ENCODE measurements at places on chromosomes 7 and 10.
A peak's percentile ranks its signal among the peaks of the same experiment; 100 is the strongest.

DNA sequence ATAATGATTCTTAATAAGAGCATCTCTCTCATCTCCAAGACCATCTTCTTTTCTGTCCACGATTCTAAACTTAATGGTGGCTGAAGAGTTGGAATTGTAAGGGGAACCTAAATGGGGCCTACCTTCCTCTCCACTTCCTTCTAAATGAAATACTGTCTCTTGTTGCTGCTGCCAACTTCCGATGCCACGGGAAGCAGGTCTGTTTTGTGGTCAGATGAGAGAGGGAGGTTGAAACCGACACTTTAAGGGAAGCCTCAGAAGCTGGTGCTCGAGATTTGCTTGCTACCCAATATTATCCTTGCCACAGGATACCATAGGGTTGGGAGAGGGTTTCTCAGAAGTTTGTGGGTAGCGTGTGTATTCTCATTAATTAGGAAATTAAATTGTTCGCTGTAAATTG, 464.1 kb downstream of the SUGCT start:
- DNase-seq = no peak

DNA sequence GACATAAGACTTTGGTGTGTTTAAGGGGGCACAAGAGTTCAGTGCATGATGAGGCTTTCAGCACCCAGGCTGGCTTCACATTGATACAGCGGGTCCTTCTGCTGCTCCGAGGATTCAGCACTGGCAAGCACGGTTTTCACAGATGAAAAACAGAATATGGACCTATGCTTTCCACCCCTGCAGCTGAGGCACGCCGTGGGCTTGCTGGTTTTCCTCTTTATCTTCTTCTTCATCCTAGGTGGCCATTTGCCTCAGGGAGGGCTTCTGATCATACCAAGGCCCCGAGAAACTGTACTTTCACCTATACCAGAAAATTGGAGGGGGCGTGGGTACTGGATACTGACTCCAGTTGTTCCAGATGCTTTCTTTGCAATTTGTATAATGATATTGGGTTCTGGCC, 277.1 kb upstream of the ZNF32 start:
- no peak for DNase-seq

DNA sequence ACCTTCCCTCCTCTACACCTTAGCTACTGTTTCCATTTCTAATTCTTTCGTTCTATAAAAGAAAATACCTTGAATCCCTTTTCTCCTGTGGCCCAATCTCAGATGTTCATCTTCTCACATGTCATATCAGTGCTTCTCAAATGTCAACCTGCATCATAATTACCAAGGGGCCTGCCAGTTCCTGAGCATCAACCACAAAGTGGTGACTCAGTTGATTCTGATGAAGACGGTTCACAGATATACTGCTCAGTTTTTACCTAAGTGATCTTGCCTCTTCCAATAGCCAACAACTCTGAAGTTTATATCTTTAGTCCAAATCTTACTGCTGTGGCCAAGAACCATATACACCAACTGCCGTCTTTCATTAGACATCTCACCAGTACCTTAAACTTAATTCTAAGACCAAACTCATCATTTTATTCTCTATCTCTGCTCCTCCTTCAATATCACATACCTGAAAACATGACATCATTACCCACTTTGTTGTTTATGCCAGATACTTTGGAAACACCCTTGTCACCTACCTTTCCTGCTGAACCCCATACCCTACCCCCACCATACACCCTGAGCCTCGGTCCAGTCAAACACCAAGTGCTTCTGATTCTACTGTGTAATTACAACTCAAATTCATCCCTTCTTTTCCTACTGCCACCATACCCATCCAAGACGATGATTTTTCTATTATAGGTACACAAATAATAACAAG, 115.5 kb downstream of the LMBR1 start:
- no peak for DNase-seq

DNA sequence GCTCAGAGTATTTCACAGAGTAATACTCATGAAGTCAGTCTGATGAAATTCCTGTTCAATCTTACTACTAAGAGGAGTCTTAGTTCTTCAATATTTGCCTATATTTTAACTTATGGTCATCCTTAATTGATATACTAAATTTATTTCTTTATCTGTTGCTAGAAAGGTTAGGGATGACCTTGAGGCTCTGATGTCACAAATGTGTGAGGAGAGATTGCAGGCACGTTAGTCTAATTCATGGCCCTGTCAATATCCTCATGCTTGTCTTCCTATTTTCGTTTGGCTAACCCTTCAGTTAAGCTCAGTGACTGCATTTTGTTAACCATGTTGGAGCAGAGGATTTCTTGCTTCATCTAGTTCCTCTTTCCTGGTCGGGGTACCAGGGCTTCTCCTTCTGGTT, 704.7 kb upstream of the COBL start:
- DNase-seq = no peak

DNA sequence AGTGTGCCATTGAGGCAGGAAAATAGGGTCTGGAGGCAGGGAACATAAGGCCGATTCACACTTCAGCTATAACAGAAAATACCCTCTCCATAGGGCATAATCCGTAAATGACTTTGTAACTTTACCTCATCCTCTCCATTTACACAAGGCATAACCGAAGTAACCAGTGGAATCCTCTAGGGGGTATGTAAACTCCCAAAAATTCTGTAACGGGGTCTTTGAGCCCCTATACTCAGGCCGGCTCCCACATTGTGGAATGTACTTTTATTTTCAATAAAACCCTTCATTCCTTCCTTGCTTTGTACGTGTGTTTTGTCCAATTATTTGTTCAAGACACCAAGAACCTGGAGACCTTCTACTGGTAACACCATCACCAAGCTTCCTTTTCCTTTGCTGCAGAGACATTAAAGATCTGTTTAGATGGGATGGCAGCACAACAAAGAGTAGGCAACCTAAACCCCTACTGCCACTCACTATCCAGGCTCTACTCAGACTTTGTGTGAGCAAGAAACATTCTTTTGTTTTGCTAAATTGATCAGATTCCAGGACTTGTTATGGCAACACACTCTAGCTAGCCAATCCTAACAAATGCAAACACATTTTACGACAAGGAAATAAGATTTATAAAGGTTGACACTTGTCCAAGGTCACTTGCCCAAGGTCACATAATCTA, 99.3 kb downstream of the DGKI start:
- DNase-seq = no peak

DNA sequence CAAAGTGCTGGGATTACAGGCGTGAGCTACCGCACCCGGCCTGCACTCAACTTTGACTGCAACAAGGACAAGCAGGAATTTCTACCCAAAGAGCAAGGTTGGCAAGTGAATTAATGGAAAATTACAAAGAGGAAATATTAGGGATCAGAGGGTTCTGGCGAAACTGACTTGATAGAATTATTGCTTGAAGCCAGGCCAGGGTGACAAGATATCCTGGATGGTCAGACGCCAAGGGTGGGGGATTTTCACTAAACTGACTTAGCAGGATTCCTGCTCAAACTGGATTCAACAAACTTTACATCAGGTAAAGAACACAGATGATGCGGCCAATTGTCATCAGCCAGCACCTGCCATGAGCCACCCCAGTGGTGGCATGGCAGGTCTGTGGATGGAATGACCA, 603.6 kb upstream of the MGMT start:
- no peak for DNase-seq

DNA sequence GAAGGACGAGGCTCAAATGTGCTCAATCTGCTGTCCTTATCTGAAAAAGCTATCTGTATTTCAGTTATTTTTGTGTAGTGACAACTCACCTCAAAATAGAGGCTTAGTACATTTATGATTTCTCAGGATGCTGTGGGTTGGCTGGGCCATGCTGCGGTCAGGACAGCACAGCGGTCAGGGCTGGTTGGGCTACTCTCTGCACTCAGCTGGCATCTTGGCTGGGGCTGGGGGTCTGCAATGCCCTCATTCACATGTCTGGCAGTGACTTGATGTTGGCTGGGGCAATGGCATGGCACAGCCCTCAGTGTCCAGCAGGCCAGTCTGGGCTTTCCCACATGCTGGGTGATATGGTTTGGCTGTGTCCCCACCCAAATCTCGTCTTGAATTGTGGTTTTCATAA, 15.6 kb upstream of the INMT start:
- no peak for DNase-seq

GRCh38 chr10:80414142-80414895, 6.0 kb downstream of the PRXL2A start:
- no peak for DNase-seq

- no peak for DNase-seq
Observed at GRCh38 chr10:52984169-52984568, 211.6 kb upstream of the MBL2 start.

DNA sequence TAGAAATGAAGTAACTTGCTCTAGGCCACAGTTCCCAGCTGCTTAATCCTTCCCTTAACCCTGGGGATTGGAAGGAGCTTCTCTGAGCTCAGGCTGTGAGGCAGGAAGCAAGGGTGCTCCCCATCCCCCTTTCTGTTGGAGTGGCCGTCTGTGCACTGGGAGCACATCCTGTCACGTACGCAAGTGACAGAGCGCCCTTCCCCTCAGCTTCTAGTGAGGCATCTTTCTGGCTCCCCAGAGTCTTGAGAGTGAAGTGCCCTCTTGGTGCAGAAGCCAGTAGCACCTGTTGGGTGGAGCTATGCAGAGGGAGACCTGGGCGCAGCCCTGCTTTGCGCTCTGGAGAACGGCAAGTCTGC, 47.8 kb downstream of the SHH start:
- no peak for DNase-seq

DNA sequence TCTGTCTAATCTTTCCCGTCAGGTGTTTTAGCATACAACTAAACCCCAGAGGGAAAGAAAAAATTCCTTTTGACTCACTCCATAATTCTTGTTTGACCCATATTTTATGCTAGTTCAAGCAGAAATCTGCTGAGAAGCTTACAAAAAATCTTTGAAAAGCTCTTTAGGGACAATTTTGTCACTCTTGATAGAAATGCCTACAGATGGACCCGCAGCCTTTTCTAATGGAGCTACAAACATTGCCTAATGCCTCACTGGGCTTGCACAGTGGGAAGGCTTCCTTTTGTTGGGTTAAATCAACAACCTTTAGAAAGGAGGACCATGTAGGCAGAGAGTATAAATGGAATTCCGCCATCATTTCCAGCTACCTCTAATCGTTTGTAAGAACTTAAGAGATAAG, 344.5 kb downstream of the PCLO start:
- DNase-seq = no peak

- no peak for DNase-seq
Observed at GRCh38 chr10:78808286-78808685, 260.5 kb upstream of the ZMIZ1 start.

DNA sequence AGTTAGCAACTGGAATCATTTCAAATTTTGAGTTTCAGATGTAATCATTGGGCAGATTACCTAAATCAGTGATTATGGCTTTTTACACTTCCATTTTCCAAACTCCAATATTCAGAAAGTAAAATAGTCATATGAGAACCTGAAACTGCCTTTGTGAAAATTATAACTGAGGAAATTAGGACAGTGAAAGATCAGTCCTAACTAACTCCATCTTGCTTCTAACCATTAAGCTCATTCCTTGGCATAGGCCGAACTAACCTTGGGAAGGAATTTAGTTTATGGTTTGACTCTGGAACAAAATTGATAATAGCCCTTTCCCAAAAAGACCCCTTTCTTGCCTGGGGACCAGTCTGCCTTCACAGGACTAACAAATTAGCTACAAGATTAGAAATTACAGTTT, 2.2 kb downstream of the CRPPA start:
- DNase-seq = no peak

DNA sequence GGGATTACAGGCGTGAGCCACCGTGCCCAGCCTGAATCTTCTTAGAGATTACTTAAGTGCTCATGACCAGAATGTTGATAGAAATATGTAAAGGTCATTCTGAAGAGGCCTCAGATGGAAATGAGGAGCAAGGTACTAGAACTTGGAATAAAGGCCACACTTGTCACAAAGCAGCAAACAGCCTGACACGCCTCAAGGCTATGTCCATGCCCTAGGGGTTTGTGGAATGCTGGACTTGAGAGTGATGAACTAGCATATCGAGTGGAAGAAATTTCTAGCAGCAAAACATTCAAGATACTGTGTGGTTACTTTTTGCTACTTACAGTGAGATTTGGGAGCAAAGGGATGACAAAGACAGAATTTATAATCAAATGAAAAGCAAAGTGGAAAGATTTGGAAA, 39.0 kb downstream of the ZNF438 start:
- no peak for DNase-seq

- peak; percentile 48 for DNase-seq
Observed at GRCh38 chr10:98314532-98315284, 46.7 kb upstream of the LOXL4 start.

Measured in NCI-H460 (cell line).